ENCODE measurements at places on chromosomes 5 and 9.

DNA sequence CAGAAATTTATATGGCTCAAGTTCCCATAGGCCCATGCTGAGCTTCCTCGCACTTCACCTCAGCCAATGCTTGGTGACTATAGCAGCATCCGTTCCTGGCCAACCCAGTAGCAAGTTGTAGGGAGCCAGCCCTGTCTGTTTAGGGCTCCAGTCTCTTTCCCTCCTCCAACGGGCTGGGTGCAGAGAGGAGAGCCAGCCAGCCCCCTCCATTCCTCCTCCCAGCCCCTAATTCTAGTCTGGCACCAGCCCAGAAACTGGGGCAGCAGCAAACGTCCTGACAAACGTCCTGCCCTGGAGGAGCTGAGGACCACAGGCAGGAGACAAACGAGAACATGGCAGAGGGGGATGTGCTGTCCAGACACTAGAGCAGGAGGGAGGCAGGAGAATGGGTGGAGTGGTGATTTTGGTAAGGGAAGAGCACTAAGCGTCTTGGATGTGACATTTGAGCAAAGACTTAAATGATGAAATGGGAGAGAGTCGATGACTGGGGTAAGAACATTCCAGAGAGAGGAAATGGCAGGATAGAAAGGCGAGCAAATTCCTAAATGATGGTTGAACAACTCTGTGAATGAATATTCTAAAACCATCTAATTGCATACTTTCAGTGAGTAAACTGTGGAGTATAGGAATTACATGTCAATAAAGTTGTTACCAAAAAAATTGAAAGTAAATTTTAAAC, 222.5 kb upstream of the DAPK1 start:
- no peaks in the 10 kb centered on the region for H3K4me1 ChIP-seq
- H3K36me3 ChIP-seq = no peaks in the 10 kb centered on the region
- H3K27me3 ChIP-seq = no peaks in the 10 kb centered on the region
- no peak for DNase-seq
- H3K4me3 ChIP-seq = no peak overlapping the region

GRCh38 chr5:67921004-67921601, 294.5 kb upstream of the PIK3R1 start:
- DNase-seq = no peak
- H3K36me3 ChIP-seq = no peaks in the 10 kb centered on the region
- no peaks in the 10 kb centered on the region for H3K27me3 ChIP-seq
- H3K27ac ChIP-seq = no peak overlapping the region

DNA sequence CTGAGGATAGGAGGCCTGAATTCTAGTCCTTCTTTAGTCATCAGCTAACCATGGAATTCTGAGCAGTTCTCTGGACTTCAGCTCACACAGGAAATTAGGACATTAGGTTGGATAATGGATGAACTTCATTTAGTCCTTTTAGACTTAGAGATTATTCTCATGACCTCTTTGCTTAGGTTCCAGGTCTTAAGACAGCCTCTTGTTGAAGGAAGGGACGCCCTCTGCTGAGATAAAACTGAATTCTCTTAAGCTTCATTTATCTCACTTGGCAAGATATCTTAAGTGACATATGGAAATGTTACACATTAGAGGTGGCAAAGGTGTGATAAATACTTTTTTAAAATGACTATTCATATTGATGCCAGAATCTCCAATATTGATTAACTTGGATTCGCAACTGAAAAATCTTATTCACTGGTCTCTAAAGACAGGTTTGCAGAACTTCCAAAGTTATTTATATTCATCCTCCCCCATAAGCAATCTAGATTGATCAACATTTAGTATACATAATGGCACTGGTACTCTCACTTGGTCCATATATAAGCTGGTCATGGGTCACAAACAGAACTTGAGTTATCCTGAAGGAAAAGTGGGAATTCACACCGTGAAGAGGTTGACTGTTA, 16.9 kb upstream of the ZNF366 start:
- H3K4me3 ChIP-seq = no peak overlapping the region
- H3K4me1 ChIP-seq = no peaks in the 10 kb centered on the region
- H3K27ac ChIP-seq = no peak overlapping the region
- no peaks in the 10 kb centered on the region for H3K36me3 ChIP-seq
- H3K27me3 ChIP-seq = no peaks in the 10 kb centered on the region

GRCh38 chr9:2109069-2109650, 94.0 kb downstream of the SMARCA2 start:
- H3K27ac ChIP-seq = no peak overlapping the region
- no peak for DNase-seq
- no peaks in the 10 kb centered on the region for H3K4me1 ChIP-seq
- H3K27me3 ChIP-seq = no peaks in the 10 kb centered on the region
- no peak overlapping the region for H3K4me3 ChIP-seq

- no peaks in the 10 kb centered on the region for H3K27me3 ChIP-seq
- no peak overlapping the region for H3K27ac ChIP-seq
- H3K4me3 ChIP-seq = no peak overlapping the region
- H3K36me3 ChIP-seq = no peaks in the 10 kb centered on the region
- no peaks in the 10 kb centered on the region for H3K4me1 ChIP-seq
These were observed 483.0 kb downstream of the KDM4C start for GRCh38 chr9:7240569-7241311.
